Stimulated activated CD4-positive, alpha-beta T cell treated with anti-CD3 and anti-CD28 coated beads, Interleukin-12 subunit alpha, Interleukin-12 subunit beta, amount 100 ng/mL, for 4 hours (primary cell): ENCODE measurements at places on chromosomes 6 and 20.

DNA sequence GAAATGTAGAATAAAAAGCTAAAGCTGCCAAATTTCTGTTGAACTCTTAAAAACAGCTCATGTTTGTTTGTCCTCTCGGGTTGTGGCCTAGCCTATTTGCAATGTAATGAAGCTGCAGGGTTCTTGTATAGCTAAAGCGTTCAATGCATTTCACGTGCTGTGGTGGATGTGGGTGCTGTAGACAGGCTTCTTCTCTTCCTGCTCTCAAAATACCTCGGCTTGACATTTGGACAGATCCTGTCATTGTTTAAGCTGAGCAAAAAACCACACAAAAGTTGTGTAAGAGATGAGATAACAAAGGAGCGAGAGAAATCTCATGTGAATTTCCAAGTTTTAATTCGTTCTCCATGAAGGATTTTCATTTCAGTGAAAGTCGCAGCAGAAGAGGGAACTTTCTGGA lies 196.3 kb upstream of the UST start:
- no peak for DNase-seq

DNA sequence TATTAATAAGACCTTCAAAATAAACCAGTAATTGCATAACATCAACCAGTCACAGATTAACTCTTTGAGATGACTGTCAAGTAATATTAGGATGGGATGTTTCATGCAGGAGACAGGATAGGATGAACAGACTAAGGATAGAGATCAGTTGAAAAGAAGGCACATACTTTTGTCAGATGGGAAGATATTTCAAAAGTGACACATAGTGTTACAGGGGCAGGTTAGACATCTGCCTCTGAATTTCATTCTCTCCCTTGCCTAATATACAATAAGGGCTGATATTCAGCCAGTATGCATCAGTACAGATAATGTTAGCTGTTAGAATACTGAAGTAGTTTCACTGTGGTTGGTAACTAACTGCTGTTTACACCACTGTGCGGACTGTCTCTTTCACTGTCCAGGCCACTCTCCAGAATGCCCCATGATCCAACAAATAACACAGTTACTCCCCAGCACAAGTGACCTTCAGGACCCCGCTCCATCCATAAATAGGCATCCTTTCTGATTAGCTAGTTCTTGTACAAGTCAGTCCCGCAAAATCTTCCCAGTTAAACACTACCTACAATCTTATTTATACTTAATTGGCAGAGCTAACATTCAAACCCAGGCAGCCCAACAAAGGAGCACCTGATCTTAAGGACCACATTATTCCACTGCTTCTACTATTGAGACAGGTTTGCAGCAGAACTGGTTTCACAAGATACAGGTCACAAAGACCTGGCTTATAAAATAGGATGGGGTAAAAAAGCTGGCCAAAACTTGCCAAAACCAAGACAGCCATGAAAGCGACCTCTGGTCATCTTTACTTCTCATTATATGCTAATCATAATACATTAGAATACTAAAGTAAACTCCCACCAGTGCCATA lies 21.9 kb upstream of the PLN start:
- no peak for DNase-seq

- peak; percentile 4 for DNase-seq
These were observed 143.5 kb downstream of the ZFP64 start for GRCh38 chr20:52047811-52048764.

GRCh38 chr20:2346188-2346587 lies 34.5 kb upstream of the TGM6 start:
- no peak for DNase-seq

- DNase-seq: no peak
These were observed 115.5 kb downstream of the REV3L start for GRCh38 chr6:111367393-111368088.

DNA sequence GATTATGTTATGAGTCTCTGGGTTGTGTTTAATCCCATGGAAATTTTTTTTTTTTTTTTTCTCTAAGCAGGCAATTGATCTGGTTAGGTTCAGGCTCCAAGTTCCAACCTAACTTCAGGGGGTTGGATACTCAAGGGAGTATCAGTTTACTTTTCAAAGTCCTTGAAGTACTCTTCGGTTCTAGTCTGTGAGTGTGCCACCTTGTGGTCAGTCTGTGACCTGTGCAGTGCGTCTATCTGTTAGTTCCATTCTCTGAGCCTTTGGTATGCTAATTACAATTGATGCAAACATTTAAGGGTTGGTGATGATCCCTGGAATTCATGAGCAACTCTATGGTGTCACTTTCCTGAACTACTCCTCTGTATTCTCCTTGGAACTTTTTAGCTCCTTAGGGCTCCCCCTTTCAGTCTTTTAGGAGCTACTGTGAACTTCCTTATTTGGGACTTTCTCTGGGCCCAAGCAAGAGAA lies 342.0 kb downstream of the SOX4 start:
- DNase-seq: no peak

DNA sequence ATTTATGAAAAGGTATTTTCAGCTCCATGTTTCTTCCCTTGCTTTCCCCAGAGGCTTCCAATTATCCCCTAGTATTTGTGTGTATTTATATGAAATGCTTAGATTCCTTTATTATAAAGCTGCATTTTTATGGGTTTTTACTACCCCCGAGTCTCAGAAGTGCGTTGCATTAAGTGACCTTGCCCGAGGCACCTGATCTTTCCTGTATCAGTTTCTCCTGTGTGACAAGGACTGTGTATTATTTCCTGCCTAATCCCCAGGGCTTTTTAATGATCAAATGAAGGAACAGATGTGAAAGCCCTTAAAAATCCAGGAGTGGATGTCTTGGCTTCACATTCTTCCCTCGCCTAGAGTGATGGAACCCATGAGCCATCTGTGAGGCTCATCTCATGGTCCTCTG lies 118.8 kb downstream of the TULP4 start:
- no peak for DNase-seq

DNA sequence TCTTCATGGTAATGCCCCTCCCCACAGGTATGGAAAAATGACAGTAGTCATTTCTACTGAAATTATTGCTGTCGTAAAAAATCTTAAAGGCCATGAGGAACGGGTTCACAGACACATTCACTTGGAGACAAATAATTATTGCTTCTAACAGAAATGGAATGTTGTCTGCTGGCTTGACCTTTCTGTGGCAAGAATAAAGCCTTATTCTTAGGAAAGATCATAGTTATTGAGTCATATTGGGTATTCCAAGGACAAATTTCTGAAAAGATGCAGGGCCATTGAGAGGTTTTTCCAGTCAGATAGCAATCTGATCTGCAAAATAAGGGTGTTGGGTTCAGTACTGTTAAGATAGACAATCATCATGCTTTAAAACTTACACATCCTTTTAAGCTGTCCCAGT lies 29.2 kb downstream of the AKAP7 start:
- no peak for DNase-seq

GRCh38 chr20:18011951-18012645 lies 43.3 kb downstream of the MGME1 start:
- no peak for DNase-seq

GRCh38 chr20:54856202-54856601 lies 380.8 kb downstream of the DOK5 start:
- DNase-seq: no peak

DNA sequence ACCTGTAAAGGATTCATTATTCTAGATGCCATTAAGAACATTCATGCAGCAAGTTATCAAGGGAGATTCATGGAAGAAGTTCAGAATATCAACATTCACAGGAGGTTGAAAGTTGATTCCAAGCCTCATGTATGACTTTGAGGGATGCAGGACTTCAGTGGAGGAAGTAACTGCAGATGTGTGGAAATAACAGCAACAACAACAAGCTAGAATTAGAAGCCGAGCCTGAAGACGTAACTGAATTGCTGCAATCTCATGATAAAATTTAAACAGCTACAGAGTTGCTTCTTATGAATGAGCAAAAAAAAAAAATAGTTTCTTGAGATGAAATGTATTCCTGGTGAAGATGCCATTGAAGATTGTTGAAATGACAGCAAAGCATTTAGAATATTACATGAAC lies 73.3 kb upstream of the NXT1 start:
- DNase-seq: no peak
